Panc1 (cell line): ENCODE measurements at places on chromosomes 12 and 14.

DNA sequence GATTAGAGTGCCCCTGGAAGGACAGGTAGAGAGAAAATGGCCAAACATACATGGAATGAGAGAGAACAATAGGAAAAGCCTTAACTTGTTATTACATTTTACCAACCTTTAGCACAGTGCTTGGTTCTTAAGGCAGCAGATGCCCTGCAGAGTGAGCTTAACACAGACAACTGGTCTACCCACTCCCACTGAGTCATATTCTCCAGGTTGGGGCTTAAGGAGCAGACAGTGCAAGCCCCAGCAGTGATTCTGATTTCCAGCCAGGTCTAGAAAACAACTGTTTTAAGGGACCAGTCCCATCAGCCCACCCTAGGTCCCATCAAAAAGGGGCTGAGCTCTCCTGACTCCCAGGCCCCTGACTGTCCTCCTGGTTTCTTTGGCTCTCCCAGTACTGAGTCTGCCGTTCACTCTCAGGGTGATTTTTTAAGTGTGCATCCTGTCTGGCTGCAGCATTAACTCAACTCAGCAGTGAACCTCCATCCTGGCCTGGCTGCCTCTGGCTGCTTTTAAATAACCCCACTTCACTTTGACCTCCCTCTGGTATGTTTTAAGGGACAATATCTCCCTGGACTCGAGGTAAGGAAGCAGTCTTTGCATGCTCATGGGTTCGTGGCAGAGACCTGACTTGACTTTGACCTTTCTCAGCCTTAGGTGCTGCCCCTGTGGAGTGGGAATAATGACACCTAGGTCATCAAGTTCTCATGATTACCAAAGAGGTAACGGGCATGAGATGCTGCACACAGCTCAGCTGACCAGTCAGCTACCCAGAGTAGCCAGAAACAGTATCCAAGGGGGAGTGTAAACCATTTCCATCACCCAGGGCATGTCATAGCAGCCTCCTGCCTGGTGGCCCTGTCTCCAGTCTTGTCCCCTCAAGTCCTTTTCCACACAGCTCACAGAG, 210.7 kb upstream of the PWP1 start:
- no peaks in the 10 kb centered on the region for H3K36me3 ChIP-seq
- no peak overlapping the region for H3K4me3 ChIP-seq
- no peak for DNase-seq
- H3K4me1 ChIP-seq = no peaks in the 10 kb centered on the region

GRCh38 chr12:6553051-6553868, 2.6 kb downstream of the IFFO1 start:
- no peak overlapping the region for H3K4me3 ChIP-seq
- H3K27me3 ChIP-seq = no peaks in the 10 kb centered on the region
- no peaks in the 10 kb centered on the region for H3K4me1 ChIP-seq
- H3K27ac ChIP-seq = no peak overlapping the region

- H3K4me1 ChIP-seq = no peaks in the 10 kb centered on the region
- no peak overlapping the region for H3K4me3 ChIP-seq
- H3K27me3 ChIP-seq = no peaks in the 10 kb centered on the region
- no peak for DNase-seq
- H3K27ac ChIP-seq = no peak overlapping the region
Observed at GRCh38 chr14:106395456-106396050, 869.2 kb downstream of the TMEM121 start.

DNA sequence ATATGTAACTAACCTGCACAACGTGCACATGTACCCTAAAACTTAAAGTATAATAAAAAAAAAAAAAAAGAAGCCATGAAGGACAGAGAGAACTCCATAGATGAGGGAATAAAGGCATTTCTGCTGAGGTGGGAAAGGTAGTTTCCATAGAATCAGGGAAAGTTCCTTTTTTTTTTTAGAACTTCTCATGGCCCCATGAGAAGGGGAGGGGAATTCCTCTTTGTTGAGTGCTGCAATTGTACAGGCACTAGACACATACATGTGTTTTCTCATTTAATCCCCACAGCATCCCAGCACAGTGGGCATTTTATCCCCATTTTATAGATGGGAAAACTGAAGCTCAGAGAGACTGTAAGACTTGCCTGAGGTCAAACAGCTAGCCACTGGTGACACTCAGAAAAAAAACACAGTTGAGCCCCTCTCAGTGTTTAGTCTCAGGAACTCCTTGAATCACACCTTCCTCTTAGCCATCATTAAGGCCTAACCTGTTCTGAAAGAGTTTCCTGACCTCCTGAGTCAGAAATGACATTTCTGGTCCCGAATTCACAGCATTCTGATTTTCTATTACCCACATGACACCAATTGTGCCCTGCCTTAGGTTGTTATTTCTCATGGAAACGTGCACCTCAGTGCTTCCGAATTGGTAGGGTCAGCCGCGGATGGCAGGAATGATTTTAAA, 189.3 kb upstream of the G2E3 start:
- no peak overlapping the region for H3K27ac ChIP-seq
- H3K36me3 ChIP-seq = no peaks in the 10 kb centered on the region
- no peaks in the 10 kb centered on the region for H3K4me1 ChIP-seq
- DNase-seq = no peak
- no peak overlapping the region for H3K4me3 ChIP-seq
- H3K27me3 ChIP-seq = no peaks in the 10 kb centered on the region

- peaks cover 24% of the 10 kb centered on the region for H3K4me1 ChIP-seq
- no peaks in the 10 kb centered on the region for H3K36me3 ChIP-seq
- H3K27me3 ChIP-seq = no peaks in the 10 kb centered on the region
- no peak overlapping the region for H3K4me3 ChIP-seq
- H3K27ac ChIP-seq = no peak overlapping the region
Observed at GRCh38 chr12:6282453-6282840, 28.0 kb upstream of the PLEKHG6 start.

- H3K4me1 ChIP-seq = no peaks in the 10 kb centered on the region
- no peak overlapping the region for H3K4me3 ChIP-seq
- no peaks in the 10 kb centered on the region for H3K27me3 ChIP-seq
- no peaks in the 10 kb centered on the region for H3K36me3 ChIP-seq
Observed at GRCh38 chr12:11786638-11787365, 137.3 kb downstream of the ETV6 start.
